ENCODE measurements at places on chromosomes 11 and 22.

DNA sequence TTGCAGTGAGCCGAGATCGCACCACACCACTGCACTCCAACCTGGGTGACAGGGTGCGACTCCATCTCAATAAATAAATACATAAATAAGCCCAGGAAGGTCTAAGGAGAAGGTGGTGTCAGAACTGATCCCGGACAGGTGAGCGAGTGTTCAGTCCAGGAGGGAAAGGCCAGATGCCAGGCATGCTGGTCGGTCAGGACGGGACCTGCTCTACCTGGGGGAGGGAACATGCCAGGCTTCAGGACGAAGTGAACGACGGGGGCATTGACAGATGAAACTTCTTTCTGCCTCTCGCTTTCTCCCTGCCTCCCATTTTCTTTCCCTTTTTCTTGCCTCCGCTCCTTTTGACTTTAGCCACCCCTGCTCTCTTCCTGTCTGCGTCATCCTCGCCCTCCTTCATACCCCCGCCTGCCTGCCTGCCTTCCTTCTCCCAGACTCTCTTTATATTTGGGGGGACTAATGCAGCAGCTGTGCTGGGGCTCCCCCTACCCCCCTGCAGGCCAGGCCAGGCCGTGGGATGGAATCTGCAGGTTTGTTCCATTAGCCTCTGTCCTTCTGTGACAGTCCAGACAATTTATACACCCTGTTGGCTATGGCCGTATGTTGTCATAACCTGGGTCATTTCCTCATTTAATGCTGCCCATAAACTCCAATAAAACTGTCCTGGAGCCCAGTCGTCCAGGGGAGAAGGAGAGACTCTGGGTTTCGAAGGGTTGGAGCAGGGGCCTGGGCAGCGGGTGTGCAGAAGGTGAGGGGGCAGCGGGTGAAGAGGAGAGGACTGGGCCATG is 209.2 kb upstream of the TBCEL start:
- DNase-seq: no peak

- DNase-seq: no peak
Measured at GRCh38 chr11:77322506-77322905, 21.0 kb upstream of the GDPD4 start.

GRCh38 chr11:35536470-35536869 is 11.1 kb upstream of the PAMR1 start:
- no peak for DNase-seq

DNA sequence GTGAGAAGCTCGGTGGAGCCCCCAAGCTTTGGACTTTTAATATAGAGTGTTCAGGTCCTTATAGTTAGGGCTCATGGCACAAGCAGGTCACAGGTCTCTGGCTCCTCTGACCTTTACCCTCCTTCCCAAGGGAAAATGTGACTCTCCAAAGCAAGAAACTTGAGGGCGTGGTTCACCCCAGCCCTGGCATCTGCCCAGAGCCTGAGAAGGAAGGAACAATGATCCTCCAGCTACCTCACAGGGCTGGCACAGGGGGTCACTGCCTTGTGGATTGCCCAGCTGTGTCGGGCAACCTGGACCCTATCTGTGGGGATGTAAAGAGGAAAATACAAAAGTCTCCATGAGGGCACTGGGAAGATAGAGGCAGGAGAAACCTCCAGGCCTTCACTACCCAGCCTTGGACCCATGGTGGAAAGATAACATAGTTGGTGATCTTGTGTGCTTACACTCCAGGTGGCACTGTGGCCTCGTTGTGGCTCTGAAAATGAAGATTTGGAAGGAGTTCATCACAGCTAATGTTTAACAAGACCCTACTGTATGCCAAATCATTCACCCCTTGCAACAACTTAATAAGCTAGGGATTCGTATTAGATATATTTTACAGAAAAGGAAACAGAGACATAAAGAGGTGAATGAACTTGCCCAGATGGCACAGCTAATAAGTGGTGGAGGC is 3.8 kb upstream of the ZNF195 start:
- no peak for DNase-seq

DNA sequence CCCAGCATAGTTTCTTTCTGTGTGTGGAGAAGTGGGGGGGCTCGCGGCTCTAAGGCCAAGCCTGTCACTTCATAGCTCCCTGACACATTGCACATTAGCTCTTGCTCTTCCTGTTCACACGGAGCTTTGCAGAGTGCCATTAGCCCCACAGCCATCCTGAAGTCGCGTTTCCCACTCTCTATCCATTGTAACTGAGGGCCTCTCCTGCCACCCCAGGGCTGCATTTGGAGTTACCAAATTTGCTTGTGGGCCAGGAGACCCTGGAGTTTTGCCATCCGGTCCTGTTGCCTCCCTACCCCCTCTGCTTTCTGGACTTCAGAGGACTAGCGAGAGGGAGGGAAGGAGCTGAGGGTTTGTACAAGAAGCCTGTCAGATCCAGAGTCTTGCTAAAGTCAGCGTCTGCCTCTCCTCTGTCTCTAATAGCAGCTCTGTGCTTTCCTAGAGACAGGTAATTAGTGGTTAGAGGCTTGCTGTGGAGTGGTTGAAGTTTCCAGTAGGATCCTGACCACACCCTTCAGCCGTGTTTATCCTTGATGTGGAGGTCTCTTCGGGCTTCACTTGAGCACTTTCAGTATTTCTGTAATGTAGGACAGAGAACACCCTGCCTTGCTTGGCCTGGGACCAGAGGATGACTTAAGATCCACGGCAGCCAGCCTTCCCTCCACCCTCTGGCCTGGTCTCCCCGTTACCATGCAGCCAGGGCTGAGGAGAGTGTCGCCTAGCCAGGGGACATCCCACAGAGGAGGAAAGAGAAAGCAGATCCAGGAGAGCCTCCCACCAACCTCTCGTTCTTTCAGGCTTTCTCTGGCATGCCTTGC is 14.1 kb downstream of the DCPS start:
- no peak for DNase-seq

DNA sequence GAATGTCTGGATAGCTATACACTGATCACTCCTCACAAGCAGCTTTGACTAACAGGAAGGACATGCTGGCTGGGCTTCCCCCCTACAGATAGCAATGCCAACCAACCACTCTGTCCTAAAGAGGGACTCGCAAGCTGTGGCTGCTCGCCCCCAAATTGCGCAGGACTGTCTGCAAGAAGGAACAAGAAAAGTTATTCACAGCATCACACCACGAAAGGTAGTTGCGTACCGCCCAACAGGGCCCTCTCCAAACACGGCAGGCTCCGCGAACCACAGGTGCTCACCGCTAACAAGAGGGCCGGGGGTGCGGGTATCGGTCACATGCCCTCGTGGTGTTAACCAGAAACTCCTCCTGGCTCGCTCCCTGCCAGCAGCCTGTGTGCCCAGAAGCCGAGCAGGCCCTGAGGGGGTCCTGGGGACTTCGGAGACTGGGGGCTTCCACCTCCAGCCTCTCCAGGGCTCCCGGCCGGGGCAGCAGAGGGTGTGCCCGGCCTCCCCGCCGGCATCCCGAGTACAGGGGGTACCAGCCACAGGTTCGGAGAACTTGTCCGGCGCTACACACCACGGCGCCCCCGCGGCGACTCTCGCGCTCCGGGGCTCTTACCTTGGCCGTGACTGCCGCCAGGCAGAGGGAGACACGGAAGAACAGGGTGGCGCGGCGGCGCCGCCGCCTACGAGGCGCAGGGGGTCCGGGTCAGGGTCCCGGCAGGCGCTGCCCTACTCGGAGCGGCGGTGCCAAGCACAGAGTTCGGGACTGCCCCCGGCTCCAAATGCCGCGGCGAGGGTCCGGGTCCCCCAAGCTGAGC is 682 bp downstream of the LARGE1 start:
- no peak for DNase-seq
